ENCODE measurements at places on chromosomes 3 and 15.

DNA sequence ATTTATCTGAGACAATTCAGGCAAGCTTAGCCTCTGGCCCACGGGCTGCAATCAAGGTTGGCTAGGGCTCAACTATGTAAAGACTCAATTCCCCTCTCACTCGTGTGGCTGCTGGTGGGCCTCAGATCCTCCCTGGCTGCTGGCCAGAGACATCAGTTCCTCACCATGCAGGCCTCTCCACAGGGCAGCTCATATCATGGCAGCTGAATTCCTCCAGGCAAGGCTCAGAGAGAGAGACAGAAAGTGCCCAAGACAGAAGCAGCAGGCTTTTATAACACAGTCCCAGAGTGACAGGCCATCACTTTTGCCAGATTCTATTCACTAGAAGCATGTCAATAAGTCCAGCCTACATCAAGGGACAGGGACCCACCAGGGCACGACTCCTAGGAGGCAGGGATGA, 63.2 kb downstream of the XXYLT1 start:
- peak; percentile 38 for DNase-seq

- DNase-seq = no peak
These were observed 89.6 kb downstream of the GMPS start for GRCh38 chr3:155960060-155960459.

DNA sequence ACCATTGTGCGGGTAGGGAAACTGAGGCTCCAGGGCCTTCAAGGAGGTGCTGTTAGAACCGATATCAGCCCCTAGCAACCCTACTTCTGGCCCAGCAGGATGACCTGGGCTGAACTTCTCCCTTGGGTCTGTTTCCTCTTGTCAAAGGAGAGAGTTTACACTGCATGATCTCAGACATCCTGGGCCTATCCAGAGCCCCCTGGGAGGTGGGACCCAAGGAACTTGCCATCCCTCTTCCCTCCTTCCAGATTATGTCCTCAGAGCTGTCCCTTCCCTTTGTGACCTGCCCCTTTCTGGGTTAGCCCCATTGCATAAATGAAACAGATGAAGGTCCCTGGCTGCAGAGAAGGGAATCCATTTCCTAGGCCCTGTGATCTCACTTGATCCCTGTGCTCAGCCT, 12.3 kb upstream of the DNAH1 start:
- no peak for DNase-seq

DNA sequence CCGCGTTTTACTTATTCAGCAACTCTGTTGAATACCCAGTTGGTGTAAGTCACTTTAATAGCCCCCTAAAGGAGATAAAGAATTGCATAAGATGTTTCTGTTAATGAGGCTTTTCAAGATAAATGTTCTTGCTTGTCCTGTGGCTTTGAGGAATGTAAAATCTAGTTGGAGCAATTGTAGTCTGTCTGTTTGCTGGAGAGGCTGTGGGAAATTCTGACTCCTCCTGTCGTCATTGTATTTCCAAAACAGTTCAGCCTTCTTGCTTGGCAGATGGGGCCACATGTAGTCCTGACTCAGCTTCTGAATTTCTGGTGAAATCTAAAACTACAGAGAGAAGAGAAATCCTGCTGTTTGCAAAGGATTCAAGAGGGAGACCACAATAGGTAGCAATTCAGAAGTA, 114.4 kb downstream of the RYR3 start:
- DNase-seq = no peak

GRCh38 chr15:64582202-64582601, 121.8 kb downstream of the ZNF609 start:
- DNase-seq = no peak

GRCh38 chr15:22735781-22736180, 50.7 kb upstream of the NIPA1 start:
- DNase-seq = no peak
